ENCODE measurements at places on chromosomes 6 and 20. TPM values are rescaled to one million over a fixed set of nuclear protein-coding genes. Genes with fewer than 3 reads are reported as not detected.

DNA sequence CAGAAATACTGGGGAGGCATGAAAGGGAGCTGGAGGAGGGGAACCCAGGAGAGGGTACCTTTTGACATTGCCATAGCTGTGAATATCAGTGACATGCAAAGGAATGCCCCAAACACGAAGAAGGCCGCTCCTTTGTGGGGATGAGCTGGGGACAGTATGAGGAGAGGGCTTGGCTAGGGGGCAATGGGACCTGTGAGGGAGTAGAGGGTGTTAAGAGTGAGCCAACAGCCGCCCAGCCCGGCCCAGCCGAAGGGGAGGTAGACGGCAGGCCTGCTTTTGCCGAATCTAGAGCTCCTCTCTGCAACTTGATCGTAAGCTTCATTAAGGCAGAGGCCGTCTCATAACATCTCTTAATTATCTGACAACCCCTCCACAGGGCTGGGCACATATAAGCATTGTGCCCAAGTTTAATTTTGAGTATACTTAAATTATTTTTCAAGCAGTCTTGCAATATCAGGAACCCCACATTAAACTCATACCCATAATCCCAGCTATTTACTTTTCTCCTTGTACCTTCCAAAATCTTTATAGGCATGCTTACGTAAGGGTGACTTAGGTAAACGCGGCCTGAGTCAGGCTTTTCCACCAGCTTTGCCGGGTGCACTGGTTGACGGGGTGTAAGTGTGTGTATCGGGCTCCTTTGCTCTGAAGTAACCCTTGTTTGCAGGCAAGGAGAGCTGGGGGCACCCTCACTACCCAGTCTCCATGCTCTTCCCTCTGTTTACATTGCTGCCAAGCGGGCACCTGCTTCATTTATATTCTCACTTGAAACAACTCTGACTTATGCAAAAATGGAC is 24.9 kb upstream of the VEGFA start:
- DNase-seq: no peak

DNA sequence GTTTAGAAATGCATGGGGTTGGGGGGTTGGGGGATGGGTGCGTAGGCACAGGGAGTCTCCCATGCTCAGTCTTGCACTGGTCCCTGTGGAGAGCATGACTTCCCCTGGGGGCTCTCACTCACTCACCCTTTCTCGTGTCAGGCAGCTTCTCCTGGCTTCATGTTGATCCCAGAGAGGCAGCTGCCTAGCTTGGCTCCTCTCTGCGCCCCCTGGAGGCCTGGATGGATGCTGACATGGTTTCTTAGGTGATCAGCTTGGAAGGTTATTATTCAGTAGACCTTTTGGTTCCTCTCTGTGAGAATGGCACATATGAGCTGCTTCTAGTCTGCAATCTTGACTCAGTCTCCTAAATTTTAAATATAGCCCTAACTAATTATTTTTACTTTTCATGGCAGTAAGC is 109.3 kb upstream of the FAM83B start:
- no peak for DNase-seq

GRCh38 chr20:59082981-59083380 is 40.4 kb upstream of the PRELID3B start:
- no peak for DNase-seq

DNA sequence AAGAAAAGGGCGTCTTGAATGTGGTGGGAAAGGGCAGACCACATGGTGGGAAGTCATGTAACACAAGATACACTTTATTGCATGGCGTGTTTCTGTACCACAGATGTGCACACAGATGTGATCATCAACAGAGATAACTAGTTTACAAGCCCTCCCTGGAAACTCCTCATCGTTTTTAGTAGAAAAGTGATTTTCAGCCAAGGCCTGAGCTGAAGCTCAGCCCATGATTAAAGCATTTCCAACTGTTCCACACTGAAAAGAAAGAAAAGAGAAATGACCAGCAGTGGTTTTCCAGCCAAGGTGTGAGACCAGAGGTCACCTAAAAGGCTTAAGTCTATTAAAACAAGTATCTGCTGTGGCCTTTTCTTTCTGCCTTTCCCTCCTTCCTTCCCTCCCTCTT is 463.9 kb upstream of the JAG1 start:
- DNase-seq: no peak

DNA sequence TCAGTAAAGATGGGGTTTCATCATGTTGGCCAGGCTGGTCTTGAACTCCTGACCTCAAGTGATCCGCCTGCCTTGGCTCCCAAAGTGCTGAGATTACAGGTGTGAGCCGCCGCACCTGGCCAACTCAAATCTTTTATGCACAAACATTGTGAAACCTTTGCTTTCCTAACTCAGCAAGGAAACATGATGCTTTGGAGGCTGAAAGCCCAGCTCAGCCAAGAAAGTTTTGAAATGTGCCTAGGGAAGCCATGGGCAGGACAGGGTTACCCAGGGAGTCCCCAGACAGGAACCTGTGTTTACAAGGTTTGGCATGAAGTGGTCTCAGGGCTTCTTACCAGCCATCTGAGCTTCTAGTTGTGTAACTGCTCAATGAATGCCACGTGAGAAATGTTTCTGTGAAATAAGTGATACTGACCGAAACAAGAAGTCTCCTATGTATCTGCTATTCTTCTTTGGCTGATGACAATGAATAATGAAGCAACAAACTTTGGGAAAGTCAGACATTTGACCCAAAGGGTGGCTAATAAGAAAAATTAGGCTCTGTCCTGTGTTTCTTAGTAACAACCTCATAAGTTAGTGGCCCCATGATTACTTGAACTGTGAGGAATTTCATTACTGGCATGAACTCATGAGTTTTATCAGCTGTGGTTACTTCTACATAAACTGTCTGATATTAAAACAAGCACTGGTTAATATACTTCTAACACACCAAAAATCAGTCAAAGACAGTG is 163.5 kb downstream of the KIF6 start:
- no peak for DNase-seq

GRCh38 chr6:150937132-150937906 is 71.8 kb downstream of the MTHFD1L start:
- DNase-seq: no peak

DNA sequence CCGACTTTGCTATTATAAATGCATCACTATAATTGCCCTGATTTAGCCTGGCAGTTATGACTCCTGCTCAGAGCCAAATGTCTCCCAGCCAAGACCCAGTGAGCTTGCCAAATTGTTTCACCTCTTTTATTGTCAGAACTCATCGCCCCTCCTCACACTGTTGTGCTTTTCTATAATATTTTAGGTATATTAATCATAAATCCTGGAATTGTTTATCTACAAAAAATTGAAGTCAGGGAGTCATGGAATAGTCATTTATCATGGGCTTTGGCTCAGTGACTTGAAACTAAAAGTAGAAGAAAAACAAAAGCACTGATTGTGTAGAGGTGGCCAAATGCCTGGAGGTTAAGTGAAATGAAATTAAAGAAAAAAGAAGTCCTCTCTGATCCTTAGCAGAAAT is 85.6 kb downstream of the PFDN4 start:
- DNase-seq: no peak

- no peak for DNase-seq
These were observed 188.6 kb downstream of the DTNBP1 start for GRCh38 chr6:15474196-15474595.

DNA sequence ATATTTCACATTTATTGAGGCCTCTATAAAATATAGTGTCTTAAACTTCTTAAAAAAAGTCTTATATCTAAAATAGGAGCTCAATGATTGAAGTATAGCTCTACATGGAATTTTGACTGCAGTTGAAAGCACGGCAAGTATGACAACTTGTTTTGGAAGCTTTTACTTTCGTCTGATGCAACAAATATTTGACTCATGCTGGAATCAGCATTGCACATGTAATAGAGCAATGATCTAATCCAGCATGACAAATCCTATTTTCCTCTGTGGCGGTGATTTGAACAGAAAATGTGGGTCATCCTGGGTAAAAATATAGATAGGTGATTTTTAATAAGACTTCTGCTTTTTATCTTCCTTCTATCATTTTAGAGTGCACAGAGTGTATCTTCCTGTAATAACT is 111.6 kb downstream of the TINAG start:
- no peak for DNase-seq

- DNase-seq: no peak
These were observed 46.6 kb downstream of the CLIC5 start for GRCh38 chr6:45969026-45969425.

GRCh38 chr6:169752074-169752623 is 727 bp downstream of the ERMARD start:
- DNase-seq: no peak

- DNase-seq: no peak
These were observed 92.0 kb upstream of the SCP2D1 start for GRCh38 chr20:18721551-18722115.

GRCh38 chr6:29424168-29424567 is 9.4 kb downstream of the OR12D1 start:
- DNase-seq: no peak

GRCh38 chr6:15845492-15845891 is 182.7 kb upstream of the DTNBP1 start:
- no peak for DNase-seq

- DNase-seq: no peak
These were observed 194.8 kb downstream of the MAFB start for GRCh38 chr20:40494248-40494647.

GRCh38 chr20:22810030-22810429 is 225.1 kb upstream of the SSTR4 start:
- DNase-seq: no peak

GRCh38 chr6:170167657-170168159 is 123.2 kb downstream of the DLL1 start:
- no peak for DNase-seq

The WTAP gene
- total RNA-seq: 74.9 TPM

The SCAND1 gene
- 172 TPM for total RNA-seq

The XKR7 gene
- not detected for total RNA-seq

The CGAS gene
- 7.2 TPM for total RNA-seq

The GABRR1 gene
- not detected for total RNA-seq

The SIRPG gene
- 0.30 TPM for total RNA-seq

The IYD gene
- not detected for total RNA-seq

All from tibial nerve (tissue), 4 donors.